ENCODE measurements at places on chromosomes 5 and 9.

DNA sequence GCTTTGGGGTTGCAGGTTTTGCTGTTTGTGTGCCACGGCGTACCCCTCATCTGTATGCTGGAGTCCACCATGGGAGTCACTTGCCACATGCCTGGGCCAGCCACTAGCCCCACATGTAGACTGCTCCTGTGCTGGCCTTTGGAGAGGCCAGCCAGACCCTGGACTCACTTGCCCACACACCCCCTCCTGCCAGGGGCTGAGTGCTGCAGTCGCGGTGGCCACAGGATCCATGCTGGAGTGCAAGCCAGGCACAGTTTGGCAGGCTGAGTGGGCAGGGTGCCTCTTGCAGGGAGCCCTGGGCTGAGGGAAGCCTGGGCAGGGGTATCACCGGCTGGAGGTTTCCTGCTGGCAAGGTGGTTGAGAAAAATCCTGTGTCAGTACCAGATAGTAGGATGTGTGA is 25.6 kb upstream of the GCNT1 start:
- no peak for DNase-seq

- no peak for DNase-seq
Observed at GRCh38 chr5:71633255-71634155, 46.4 kb downstream of the MCCC2 start.

DNA sequence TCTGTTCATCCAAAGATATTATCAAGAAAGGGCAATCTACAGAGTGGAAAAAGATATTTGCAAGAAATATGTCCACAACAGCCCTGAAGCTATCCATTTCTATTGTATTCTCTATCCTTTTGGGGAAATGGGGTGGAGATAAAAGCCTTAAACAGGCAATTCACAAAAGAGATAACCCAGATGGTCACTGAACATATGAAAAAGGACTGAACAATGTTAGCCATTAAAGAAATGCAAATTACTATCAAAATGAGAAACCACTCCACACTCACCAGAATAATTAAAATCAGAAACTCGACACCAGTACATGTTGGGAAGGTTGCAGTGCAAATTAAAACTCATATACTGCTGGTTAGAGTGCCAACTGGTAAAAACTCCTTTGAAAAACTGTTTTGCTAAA is 955.2 kb upstream of the DMAC1 start:
- no peak for DNase-seq

- DNase-seq, result no peak
Observed at GRCh38 chr9:75053869-75054268, 25.8 kb upstream of the CARNMT1 start.

- no peak for DNase-seq
Observed at GRCh38 chr9:118962426-118962825, 406.8 kb downstream of the BRINP1 start.

DNA sequence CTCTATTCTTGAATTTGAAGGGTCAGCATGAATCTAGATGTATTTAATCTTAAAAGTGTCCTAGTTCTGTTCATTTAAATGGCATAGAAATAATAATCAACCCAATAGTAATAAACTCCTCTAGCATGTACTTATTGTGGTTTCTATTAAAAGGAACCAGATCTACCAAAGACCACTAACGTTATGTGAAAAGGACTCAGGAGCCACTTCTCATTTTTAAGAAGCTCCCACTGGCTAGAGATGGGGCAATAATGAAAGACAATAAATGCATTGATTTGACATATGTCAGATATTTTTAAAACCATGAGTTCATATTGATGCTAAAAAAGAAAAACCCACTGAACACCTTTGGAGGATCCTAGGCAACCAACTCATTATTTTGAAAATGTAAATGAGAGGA is 191.9 kb downstream of the ATP10B start:
- no peak for DNase-seq

DNA sequence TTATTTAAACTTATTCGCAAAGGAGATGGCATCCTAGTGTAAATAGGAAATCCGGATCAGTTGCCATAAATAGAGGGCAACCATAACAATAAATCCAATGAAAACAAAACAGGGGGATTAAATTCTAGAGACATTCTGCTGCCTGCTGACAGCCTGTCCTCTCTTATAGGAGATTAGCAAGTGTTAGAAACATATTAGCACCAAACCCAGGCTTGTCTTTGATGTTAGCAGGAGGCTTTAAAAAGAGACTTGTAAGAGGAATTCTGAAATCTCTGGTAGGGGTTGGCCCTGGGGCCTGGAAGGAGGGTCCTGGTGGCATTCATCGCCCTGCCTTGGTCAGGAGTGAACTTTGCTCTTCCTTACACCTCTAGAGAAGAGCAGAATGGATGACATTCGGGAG is 21.6 kb downstream of the NDST1 start:
- no peak for DNase-seq

GRCh38 chr5:135171336-135171735 is 137.3 kb upstream of the PITX1 start:
- no peak for DNase-seq

GRCh38 chr9:117744369-117744768 is 40.2 kb downstream of the TLR4 start:
- DNase-seq, result no peak

- DNase-seq, result no peak
Observed at GRCh38 chr5:56734091-56734694, 81.2 kb upstream of the MAP3K1 start.

DNA sequence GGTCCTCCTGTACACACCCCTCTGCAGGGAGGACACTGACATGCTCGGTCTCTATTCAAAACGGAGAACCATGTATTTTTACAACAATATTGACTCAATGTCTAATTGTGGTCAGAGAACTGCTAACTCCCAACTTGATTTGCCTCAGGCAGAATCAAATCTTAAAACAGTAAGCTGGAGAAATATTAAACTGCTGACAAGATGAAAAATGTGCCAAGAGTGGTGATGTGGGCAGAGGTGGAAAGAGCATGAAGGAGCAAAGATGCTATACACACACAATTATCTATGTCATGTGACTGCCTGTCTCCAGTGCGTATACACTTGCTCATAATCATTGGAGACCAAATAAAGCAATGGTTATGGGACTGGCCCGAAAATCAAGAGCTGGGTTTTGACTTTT is 556.1 kb upstream of the ZNF608 start:
- no peak for DNase-seq

GRCh38 chr5:171201310-171201709 is 107.7 kb upstream of the TLX3 start:
- peak; percentile 14 for DNase-seq

DNA sequence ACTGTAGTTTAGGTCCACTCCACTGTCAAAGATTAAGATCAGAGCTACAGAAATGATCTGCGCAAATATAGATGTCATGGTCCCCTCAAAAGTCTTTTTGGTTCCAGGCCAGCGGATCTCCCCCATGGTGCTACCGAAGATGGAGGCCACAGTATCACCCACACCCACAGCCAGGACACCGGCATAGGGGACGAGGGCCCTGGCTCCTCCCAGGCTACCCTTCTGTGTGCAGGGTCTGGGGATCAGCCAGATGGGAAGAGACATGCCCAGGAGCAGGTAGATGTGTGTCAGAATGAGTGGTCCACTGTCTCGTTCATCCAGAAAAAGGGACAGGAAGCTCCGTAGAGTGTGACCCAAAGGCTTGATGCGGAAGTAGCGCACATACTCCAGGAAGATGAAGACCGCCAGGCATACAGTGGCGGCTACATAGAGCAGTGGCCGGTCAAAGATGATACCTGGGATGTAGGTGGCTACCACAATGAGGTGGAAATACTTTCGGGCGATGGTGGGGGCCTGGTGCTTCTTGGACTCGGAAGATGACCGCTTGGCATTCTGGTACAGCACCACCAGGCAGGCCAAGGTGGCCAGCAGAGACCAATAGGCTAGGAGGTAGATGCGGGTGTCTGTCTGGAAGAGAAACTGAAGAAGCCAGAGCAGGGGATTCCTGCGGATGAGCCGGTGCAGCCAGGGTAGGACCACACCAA is 1.5 kb downstream of the DOLK start:
- no peak for DNase-seq

- DNase-seq, result no peak
Observed at GRCh38 chr5:161301586-161301985, 244.9 kb downstream of the GABRB2 start.

GRCh38 chr5:154174091-154174490 is 16.4 kb upstream of the GALNT10 start:
- DNase-seq, result no peak

GRCh38 chr9:8857068-8857925 is 1057.7 kb upstream of the DMAC1 start:
- DNase-seq, result peak; percentile 21

- no peak for DNase-seq
Observed at GRCh38 chr9:104779334-104779733, 15.4 kb downstream of the NIPSNAP3B start.

GRCh38 chr5:148912714-148913398 is 86.4 kb downstream of the ADRB2 start:
- no peak for DNase-seq

DNA sequence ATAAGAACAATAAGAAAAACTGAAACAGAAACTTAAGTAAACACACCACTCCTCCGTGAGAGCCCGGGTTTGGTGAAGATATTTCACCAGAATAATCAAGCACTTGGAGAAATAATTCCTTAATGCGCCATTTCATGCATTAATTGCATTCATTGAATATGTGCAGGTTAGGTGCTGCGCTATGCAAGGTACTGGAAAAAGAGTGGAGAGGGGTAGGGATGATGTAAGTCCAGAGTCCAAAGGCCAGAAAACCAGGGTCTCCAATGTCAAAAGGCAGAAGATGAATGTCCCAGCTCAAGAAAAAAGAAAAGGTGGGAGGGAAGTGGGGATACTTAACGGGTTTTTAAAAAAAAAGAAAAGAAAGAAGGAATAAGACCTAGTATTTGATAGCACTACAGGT is 669 bp upstream of the ZFP37 start:
- DNase-seq, result peak; percentile 4

- no peak for DNase-seq
Observed at GRCh38 chr5:132250547-132250946, 6.9 kb upstream of the PDLIM4 start.

DNA sequence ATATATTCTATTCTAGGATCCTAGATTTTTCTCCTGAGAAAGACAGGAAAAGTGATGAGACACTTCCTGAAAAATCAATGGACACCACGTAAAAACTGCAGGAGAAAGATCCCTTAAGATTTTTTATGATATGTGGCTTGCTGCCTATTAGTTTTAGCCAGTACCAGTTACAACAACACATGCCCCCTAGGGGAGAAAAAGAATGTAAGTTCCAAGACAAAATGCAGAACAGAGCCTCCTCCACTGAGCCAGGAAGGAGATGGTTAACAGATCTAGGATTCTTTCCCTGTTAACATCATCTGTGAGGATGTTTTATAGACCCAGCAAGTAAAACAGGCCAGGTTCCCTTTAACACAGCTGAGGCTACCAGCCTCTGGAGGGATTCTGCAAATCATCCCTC is 574.7 kb downstream of the TLE4 start:
- DNase-seq, result no peak

- DNase-seq, result no peak
Observed at GRCh38 chr5:61256474-61256873, 75.6 kb upstream of the ZSWIM6 start.

DNA sequence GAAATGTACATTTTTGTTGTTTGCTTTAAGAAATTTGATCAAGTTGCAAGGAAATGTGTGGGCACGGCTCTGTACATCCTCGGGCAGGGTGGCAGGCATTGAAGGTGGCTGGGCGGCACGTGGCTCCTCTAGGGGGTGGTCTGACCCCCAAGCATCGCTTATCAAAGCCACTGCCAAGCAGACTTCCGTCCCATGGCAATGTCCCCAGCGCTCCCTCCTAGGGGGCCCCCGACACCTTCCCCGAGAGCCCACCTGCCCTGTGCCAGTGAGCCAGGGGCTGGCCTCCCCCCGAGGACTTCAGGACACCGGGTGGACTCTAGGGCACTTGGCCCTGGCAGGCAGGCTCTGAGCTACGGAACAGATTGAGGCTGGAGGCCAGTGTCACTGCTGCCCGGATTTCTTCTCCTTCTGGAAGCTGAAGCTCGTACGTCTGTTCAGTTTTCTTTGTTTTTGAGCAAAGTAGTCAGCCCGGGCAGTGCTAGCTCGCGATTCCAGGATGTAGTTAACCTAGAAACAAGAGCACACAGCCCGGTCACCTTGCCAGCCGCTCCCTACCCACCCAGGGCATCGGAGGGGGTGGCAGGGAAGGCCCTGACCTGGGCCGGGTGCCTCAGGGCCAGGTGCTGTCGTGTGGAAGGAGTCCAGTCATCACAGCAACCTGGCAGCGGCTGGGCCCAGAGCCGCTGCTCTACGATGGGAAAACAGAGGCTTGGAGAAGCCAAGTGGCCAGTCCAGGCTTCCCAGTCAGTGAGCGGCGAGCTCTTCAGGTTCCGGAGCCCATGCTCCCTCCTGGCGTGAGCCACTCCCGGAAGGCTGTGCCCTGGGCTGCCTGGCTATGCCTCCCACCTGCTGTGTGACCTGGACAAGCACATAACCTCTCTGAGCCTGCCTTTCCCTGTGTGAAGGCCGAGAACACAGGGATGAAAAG is 177.1 kb downstream of the GAPVD1 start:
- no peak for DNase-seq

DNA sequence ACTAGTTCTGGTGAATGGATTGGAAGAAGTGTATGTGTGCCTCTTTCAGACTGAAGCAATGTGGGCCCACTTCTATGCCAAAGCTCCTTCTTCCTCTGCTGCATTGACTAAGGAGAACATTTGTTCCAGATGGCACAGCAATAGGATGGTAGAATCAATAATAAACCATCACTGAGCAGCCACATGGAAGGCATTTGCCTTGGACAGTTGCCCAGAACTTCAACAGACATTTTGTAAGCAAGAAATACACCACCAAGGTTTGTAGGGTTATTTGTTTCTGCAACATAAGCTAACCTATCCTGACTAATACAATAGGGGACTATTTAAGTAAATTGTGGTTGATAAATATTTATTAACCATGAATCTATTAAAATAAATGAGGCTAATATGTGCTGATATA is 37.7 kb upstream of the CSNK1G3 start:
- DNase-seq, result peak; percentile 3

GRCh38 chr9:77910194-77910621 is 121.4 kb downstream of the GNAQ start:
- no peak for DNase-seq

DNA sequence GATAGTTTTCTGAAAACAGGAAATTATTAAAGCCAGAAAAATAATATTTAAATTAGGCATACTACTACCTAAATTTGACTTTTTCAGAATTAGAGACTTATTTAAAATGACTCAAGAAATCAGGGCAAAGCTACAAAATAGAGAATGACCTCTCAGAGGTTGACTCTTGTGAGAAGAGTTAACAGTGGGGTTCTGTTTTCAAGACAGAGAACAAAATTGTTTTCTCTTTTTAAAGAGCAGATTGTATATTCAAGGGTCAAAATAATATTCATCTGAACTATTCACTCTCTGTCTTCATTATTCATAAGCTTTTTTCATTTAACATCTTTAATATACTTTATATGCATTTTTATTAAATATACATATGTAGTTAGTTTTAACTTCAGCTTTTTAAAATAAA is 21.9 kb upstream of the AUH start:
- DNase-seq, result no peak

GRCh38 chr5:131276072-131276471 is 12.2 kb downstream of the CDC42SE2 start:
- no peak for DNase-seq

DNA sequence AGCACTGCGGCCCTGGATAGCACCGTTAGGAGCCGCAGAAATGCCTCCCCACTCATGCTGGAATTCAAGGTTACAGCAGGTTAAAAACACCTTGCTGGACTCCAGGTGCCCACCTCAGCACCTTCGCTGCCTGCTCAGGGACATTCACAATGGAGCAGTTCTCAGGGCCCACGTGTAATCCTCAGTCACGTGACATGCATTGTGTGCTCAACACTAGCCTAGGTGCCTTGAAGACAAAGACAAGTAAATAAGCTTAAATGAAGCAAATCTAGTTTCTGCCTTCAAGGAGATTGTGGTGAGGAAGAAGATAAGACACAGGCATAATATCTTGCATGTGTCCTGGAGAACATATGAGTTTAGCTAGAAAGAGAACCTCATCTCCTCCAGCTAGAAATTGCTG is 82.1 kb downstream of the FSTL4 start:
- DNase-seq, result no peak

All from SHP77 (cell line).